Activated T-cell treated with anti-CD3 and anti-CD28 coated beads, Interleukin-2, amount 50 U/mL, for 72 hours (primary cell): ENCODE measurements at places on chromosomes 5 and 9.

DNA sequence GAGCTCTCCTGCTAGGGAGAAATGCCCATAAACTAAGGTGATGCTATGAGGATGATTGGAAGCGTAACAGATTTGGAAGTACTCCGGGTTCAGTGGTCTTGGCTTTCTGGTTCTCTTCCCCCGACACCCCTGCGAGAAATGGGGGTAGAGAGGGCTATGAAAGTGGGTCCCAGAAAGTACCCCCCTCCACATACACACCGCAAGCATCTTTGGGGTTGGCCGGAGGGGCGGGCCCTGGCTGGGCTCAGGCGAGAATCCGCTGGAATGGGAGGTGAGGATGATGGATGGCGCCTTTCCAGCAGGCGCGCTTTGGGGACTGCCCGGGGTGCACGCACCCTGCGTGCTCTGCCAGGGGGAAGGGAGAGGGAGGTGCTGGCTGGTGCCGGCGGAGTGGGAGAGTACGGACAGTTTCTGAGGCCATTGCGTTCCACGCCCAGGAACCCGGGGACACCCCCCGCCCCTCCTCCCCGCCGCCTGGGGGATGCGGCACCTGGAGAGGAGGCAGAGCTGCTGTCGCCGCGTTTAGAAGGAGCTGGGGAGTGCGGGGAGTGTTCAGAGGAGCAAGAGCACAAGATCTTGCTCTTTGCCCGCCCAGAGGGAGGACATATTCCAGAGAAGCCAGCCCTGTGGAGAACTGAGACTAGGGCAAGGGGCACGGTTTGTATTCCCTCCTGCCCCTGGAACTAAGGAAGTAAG is 1.9 kb downstream of the PCSK5 start:
- DNase-seq = peak; percentile 37

DNA sequence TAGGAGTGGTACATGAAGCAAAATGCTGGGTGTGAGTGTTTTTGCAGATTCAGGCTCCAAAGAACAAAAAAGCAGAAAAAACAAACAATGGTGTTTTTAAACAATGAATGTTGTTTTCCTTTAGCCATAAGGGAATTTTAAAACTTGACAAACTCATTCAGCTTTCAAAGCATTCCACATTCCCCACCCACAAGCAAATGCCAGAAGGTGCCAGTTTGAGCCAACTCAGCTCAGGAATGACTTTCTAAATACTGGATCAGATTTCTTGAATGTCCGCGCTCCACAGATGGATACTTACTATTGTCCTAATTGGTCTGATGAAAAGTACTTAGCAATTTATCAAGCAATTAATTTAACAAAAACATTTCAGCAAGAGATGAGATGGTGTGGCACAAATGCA is 12.9 kb upstream of the MOB3B start:
- DNase-seq = no peak

- DNase-seq = no peak
Measured at GRCh38 chr9:20872340-20872977, 159.0 kb downstream of the HACD4 start.

GRCh38 chr5:167918813-167919483 is 372.5 kb upstream of the WWC1 start:
- no peak for DNase-seq

- DNase-seq = no peak
Measured at GRCh38 chr5:132824426-132824825, 6.0 kb downstream of the SHROOM1 start.

GRCh38 chr9:36158122-36158521 is 11.1 kb upstream of the CCIN start:
- no peak for DNase-seq
